Omental fat pad (tissue), 4 donors: ENCODE measurements at places on chromosomes 7 and 10. TPM values are rescaled to one million over a fixed set of nuclear protein-coding genes. Genes with fewer than 3 reads are reported as not detected.

DNA sequence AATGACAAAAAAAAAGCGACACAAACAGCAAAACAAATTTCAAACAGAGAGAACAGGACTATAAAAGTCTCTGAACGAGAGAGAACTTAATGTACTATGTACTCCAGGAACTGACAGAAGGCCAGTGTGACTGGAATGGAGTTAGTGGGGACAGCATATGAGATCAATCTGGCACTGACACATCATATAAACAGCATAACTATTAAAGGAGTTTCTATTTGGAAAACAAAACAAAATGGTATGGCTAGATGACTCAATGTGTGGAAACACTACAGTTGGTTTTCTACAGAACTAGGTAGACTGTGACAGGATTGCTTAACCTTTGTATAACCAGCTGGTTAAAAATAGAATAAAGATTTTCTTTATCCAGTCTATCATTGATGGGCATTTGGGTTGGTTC is 232.9 kb upstream of the KAT6B start:
- no peak for DNase-seq

Gene DNAJC12
- 1.3 TPM for total RNA-seq

Gene CREB3L2
- total RNA-seq, result 50.4 TPM

Gene HABP2
- total RNA-seq, result not detected

- DNase-seq, result no peak
Observed at GRCh38 chr10:70234668-70235447, 1.6 kb upstream of the PPA1 start.

- DNase-seq, result no peak
Observed at GRCh38 chr7:5774790-5775189, 6.7 kb downstream of the RNF216 start.

Gene TMEM236
- 3.3 TPM for total RNA-seq

GRCh38 chr7:51633006-51633405 is 316.4 kb upstream of the COBL start:
- no peak for DNase-seq

- no peak for DNase-seq
Observed at GRCh38 chr7:70426249-70426880, 705.6 kb upstream of the GALNT17 start.

- no peak for DNase-seq
Observed at GRCh38 chr7:39399986-39400385, 166.2 kb upstream of the YAE1 start.

DNA sequence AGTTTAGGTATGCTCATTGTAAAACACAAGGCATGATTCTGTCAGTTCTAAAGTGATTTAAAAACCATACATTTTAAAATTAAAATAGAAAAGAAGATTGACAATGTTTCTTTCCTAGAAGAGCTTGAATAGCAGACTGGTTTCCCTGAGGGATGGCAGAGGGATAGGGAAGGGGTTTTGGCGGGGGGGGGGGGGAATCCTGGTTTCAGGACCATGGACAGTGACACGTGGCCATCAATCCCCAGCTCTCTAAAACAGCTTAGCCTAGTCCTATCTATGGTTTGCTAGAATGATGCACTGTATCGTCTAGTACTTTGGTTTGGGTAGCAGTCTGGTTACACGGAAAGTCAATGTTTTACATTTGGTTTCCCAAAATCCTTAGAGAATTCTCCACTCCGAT is 88.7 kb downstream of the PHYHIPL start:
- DNase-seq, result no peak

DNA sequence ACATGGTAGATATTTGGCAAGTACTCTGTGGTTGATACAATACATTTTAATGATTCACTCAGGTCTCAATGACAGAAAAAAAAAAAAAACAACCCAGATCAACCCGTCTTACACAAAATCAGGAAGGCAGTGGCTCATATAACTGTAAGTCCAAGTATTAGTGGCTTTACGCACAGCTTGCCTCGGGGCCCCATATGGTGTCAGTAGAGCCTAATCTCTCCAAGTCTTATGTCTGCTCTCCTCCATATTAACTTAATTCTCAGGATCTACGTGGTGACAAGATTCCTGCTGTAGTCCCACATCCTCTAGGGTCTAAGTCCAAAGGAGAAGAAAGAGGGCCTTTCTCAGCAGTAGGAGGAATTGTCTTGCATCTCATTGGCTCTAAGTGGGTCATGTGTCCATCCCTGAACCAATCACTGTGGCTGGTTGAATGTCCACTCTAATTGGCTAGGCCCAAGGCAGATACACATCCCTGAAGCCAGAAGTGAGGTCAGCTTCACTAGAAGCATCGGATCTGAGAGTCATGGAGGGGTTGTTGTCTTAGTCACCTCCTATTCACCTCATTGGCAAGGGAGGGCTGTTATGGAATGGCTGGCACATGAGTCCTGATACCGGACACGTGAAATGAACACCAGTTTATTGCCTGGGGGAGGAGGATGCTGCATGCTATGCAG is 20.5 kb upstream of the PLPP4 start:
- DNase-seq, result no peak

Gene AKR1C1
- 237 TPM for total RNA-seq

GRCh38 chr10:122974023-122974422 is 6.2 kb upstream of the PSTK start:
- no peak for DNase-seq

- no peak for DNase-seq
Observed at GRCh38 chr10:7406712-7407333, 4.0 kb downstream of the SFMBT2 start.

DNA sequence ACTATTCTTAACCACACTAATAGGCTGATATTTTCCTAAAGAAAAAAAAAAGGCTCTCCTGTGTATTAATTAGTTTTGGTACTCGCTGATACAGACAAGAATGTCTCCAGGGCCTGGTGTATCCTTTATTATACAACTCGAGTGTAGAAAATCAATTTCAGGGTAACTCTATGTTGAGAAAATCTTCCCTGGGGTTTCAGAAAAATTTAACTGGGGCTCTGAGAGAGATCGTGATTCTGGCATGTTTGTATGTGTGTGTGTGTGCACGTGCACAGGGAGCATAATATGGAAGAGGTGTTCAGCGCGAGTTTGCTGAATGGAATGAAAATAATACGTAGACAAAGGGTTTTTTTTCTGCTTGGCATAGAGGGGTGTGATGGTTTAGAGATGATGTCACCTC is 496.8 kb downstream of the GPAM start:
- no peak for DNase-seq

Gene LIPK
- not detected for total RNA-seq

Gene PLAC9
- 18.0 TPM for total RNA-seq

DNA sequence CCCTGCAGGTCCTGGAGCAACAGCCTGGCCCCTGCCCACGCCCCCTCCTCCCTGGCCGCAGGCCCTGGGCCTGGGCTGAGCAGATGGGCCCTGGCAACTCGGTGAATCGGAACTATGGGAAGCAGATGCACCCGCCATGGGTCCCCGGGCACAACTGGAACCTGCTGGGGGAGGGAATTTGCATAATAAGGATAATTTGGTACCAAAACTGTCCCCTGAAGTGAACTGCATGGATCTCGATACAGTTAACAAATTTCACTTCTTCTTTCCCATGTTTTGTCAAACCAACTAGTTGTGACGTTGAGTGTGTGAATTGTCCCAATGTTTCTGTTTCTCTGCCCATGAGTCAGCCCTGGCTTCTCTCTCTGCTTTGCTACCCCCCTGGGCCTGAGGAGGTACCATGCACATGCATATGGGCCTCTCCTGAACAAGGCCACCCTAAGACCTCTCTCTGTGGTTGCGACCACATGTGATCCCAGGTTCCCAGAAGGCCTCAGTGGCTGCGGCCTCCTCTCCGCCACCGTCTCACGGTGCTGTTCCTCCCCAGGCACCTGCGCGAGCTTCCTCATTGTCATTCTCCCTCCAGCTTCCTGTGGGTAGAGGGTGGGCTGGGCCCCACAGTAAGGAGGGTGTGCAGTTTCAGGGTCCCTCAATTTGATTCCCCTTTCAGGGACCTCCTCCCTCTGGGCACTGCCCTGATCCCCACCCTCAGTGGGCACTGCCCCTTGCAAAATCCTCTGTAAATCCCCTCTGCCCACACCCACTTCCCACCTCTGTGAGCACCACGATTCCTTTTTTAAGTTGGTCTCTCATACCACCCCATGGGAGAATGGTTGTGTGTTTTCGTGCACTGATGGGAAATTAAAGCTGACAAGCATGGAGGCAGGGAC is 40.0 kb downstream of the FIGNL1 start:
- DNase-seq, result no peak

DNA sequence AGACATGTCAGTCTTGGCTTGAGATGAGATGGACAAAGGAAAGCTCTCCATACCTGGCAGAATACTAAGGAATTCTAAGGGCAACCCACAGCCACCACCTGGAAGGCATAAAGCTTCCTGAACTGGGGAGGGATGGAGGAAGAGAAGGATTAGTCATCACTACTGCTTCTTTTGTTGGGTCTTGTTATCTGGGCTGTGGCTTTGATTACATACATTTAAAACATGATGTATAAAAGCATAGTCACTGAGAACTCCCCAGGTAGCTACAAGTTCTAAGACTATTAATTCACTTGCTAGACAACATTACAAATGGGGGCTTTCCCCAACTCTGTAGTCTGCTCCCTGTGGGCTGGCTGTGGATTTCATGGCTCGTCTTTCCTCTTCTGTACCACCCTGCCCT is 58.2 kb downstream of the RBM33 start:
- no peak for DNase-seq

Gene TRIM50
- not detected for total RNA-seq

DNA sequence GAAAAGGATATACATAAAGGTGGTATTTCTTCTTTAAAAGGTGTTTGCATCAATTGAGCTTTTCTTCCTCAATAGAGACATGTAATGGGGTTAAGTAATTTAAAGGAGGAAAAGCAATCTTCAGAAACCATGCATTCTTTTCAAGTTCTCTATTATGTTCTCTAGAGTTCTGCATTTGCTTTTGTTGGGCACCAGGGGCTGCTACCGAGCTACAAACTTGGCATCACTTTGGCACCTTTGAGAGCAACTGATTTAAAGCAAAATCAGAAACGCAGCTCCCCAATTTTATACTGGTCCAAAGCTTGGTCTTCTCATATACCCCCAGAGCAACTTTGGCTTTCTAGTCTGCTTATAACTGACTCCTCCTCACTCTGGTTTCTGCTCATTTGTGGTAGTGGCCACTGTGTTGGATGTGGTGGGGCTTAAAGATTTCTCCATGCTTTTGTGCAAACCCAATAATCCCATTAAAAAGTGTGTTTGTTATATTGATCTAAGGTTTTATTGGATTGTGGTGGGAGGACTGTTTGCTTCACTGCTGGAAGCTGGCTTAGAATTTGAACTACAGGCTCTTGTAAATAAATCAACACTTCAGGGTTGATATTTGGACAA is 712.1 kb downstream of the PHTF2 start:
- DNase-seq, result no peak

- DNase-seq, result no peak
Observed at GRCh38 chr7:158648787-158649186, 55.8 kb downstream of the NCAPG2 start.

DNA sequence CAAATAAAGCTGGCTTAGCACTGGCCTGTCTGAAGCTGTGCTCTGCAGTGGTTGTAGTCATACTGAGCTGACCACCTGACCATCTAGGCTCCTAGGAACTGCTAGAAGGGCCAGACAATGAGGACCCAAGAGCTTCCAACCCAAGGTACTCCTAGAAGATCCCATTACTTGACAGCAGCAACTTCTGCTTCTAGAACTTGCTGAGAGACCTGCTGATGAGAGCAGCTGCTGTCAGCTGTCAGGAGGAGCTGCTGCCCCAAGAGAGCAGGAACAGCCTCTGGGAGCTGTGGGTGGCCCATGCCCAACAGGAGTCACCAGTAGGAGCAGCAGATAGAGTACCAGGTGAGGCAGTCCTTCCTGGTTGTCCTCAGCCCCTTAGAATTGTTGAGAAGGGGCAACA is 70.2 kb downstream of the RBM20 start:
- no peak for DNase-seq
